D721Med (cell line): ENCODE measurements at places on chromosomes 7 and 10.

- DNase-seq: no peak
Observed at GRCh38 chr10:25766213-25766612, 167.8 kb upstream of the MYO3A start.

DNA sequence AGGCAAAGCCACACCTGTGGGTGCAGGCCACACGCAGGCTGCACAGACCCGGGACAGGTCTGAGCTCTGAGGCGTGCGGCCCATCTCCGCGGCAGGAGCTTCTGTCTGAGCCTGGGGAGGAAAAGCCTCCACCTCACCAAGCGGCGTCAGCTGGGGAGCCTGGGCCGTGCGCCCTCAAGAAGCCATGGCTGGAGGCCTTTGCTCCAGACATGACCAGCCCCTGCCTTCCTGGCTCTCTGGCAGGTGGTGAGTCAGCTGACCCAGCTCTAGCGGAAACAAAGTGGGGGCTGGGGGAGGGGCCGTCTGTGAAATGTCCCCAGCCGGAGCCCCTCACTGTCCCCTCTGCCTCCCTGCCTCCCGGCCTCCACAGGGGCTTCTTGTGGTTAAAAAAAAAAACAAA lies 12.5 kb downstream of the GPER1 start:
- no peak for DNase-seq

GRCh38 chr7:98668255-98668654 lies 51.2 kb downstream of the NPTX2 start:
- DNase-seq: no peak

DNA sequence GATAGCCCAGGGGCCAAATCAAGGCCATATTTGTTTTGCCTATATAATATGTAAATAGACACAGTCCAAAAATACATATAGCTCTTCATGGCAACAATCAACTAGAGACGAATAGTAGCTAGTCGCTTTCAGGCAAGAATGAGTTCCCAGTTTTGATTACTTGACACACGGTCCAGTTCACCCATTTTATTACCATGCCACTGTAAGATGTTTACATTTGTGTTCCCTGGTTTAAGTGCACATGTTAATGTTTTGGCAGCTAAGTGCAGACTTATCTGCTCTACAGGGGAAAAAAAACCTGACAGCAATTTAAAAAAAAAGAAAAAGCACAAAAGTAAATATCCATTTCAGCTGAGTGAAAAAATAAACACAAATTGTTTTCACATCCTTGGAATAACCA lies 213.1 kb downstream of the TPK1 start:
- no peak for DNase-seq

DNA sequence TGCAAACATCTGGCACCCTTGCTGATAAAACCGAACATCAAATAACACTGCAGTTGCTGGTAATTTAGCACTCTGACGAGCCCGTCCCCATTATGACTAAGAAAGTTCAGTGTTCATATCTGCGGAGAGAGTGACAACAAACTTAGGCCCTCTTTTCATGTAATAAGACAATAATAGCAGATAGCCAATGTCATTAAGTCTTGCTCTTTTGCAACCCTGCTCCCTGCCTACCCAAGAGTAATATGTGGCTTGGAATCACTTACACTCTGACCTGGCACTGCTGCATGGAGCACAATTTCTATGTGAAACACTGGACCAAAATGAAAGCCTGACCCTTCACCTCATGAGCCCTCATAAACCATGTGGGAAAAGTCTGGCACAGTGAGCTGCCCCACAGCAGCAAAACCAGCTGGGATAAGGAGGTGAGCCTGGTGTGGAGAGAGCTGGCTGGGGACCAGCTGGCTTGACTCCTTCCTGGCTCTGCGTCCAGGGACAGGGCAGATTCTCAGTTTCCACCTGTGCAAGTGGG lies 86.5 kb downstream of the HIPK2 start:
- no peak for DNase-seq

GRCh38 chr7:115135769-115136410 lies 214.0 kb downstream of the MDFIC start:
- DNase-seq: no peak

- DNase-seq: no peak
Observed at GRCh38 chr7:42091461-42092291, 145.3 kb downstream of the GLI3 start.

DNA sequence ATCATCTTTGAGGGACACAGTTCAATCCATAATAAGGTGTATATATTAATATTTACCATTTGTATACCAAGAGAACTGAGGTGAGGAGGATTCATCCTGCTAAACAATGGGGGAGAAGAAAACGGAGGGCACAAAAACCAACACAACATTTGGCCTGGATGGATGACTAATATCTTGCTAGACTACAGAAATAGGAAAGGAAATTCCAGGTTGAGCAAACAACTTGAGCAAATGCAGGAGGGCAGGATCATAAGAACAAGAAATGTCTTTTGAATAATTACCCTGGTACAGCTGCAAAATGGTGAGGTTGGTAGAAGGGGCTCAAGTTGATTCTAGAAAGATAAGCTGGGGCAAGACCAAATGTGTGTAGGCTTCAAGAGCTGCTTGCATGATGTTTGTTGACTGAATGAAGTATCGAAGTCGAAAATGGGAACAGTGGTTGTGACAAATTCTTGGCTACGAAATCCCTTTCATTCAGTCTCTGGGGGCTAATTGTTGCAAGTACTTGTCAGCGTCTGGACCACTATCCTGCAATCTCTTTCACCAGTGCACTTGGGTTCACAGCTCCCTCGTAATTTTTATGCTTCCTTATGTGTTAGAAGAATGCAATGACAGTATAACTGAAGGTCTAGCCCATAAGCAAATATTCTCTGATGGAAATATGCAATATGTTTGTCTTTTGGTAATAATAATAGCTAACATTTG lies 176.2 kb downstream of the PTEN start:
- DNase-seq: no peak

GRCh38 chr7:26319636-26320035 lies 28.0 kb downstream of the SNX10 start:
- no peak for DNase-seq

GRCh38 chr10:52220947-52221346 lies 93.1 kb upstream of the DKK1 start:
- DNase-seq: no peak

- DNase-seq: no peak
Observed at GRCh38 chr7:120280743-120281142, 7.8 kb downstream of the KCND2 start.

- DNase-seq: no peak
Observed at GRCh38 chr7:157329447-157329846, 7.4 kb upstream of the DNAJB6 start.

DNA sequence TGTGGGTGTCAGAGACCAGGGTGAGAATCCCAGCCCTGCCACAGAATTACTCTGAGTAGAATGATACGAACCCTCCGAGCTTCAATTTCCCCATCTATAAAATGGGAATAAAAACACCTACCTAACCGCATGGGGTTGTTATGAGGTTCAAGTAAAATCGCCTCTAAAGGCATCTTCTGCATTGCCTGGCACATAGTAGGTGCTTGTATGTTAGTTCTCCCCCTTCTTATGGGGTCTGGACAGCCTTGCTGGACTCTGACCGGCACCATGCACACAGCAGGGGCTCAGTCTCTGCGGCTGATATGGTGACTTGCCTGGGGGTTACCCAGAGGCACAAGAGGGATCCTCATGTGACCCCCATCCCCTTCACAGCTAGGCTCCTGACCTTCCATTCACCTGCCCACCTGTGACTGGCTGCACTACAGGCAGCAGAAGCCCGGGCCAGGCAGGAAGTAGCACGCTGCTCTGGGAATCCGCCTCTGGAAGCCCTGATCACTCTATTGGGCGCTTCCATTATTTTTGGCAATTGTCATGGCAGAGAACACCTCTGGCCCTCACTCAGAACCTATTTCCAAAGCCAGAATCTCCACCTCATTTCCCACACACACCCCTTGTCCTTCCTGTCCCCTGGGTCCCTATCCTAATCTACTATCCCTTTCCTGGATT lies 6.0 kb downstream of the SH3PXD2A start:
- no peak for DNase-seq

DNA sequence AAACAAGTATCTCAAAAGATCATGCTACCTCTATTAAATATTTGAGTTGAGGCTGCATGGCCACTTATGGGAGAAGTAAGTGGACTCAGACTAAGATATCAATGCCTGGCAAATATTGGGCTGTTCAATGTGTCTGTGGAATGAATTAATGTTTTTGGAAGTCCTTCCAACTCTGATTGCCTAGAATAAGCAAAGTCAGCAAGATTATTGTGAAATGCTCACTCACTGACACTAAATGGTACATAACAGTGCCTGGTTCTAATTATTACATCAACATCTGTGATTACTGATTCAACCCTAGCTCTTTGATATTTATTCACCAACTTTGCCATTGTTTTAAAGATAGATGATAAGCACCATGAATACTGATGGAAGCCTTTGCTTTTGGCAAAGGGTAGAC lies 45.5 kb upstream of the HDAC9 start:
- DNase-seq: no peak

- no peak for DNase-seq
Observed at GRCh38 chr10:74892839-74893238, 66.4 kb downstream of the KAT6B start.

DNA sequence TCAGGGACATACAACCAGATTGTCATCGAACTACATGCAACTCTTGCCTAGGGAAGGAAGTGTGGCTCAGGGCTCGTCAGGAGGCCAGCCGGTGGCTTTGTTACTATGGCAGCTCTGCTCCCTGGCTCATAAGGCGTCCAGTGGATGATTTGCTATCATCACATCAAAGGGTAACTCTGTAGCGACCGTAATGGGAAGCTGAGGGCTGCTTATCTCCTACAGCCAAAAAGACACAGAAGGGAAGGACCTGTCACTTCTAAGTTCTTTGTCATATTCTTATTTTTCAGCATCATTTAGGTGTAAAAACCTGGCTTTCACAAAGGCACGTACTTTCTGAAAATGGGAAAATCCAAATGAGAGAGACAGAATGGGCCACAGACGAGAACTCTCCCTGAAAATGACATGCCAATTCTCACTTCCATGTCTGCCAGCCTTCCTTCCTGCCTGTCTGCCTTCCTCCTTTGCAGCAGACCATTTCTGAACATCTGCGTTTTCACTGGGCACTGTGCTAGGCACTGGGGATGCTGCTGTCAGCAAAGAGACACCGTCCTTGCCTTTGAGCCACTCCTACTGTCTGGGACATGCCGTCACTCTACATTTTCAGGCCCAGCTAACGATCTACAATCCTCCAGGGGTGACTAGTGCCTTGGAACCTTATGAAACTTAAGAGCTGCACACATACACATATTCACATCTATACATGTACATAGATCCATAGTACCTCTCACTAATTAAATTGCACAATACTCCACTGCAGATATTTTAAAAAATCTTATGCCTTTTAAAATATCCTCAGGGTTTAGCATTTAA lies 26.9 kb downstream of the ENKUR start:
- DNase-seq: no peak

- no peak for DNase-seq
Observed at GRCh38 chr10:3217301-3217700, 44.7 kb upstream of the PITRM1 start.

- no peak for DNase-seq
Observed at GRCh38 chr10:133420028-133420427, 4.4 kb downstream of the SPRN start.

DNA sequence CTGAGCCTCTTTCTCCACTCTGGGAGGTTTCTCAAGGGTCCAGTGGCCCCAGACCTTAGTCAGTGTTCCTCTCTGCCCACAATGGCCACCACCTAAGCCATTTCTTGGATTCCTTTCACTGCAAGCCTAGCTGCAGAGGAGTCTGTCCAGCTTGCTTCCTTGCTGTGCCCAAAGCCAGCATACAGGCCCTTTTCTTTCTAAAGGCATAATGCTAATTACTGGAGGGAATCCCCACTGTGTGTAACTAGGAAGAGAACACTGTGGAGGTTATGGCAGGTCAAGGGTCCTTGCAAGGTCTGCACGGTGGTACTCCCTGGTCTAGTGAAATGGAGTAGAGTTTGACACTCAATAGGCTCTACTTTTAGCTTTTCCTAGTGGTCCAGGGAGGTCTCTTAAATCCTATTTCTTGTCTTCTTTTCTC lies 70.4 kb upstream of the CC2D2B start:
- DNase-seq: no peak

GRCh38 chr7:132152131-132152889 lies 424.0 kb downstream of the PLXNA4 start:
- no peak for DNase-seq

DNA sequence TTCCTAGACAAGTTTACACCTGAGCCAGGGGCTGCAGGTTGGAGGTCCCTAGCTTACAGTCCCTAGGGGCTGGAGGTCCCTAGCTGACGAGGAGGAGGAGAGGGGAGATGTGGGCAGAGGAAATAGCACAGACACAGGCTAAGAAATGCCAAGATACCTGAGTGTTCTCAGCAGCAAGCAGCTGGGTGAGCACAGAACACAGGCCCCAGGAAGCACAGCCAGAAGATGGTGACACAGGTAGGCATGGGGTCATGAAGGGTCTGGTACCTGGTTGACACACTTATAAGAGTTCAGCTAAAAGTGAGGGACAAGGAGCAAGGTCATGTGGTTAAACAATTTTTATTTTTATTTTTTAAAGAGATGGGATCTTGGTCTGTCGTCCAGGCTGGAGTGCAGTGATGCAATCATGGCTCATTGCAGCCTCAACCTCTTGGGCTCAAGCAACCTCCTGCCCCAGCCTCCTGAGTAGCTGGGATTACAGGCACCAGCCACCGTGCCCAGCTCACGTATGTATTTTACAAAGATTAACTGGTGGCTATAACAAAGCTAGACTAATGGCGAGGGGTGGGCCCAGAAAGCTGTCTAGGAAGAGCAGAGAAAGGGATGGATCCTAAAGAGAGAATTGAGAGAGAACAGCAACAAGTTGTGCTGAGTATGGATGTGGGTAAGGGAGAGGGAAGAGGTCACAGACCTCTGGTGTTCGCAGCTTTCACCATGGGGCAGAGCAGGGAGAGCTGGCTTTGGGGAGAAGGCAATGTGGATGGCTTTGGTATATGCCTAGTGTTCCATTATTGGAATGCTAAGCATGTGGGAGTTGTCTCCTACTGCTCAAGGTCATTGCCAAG lies 140.3 kb upstream of the KLF14 start:
- DNase-seq: no peak

DNA sequence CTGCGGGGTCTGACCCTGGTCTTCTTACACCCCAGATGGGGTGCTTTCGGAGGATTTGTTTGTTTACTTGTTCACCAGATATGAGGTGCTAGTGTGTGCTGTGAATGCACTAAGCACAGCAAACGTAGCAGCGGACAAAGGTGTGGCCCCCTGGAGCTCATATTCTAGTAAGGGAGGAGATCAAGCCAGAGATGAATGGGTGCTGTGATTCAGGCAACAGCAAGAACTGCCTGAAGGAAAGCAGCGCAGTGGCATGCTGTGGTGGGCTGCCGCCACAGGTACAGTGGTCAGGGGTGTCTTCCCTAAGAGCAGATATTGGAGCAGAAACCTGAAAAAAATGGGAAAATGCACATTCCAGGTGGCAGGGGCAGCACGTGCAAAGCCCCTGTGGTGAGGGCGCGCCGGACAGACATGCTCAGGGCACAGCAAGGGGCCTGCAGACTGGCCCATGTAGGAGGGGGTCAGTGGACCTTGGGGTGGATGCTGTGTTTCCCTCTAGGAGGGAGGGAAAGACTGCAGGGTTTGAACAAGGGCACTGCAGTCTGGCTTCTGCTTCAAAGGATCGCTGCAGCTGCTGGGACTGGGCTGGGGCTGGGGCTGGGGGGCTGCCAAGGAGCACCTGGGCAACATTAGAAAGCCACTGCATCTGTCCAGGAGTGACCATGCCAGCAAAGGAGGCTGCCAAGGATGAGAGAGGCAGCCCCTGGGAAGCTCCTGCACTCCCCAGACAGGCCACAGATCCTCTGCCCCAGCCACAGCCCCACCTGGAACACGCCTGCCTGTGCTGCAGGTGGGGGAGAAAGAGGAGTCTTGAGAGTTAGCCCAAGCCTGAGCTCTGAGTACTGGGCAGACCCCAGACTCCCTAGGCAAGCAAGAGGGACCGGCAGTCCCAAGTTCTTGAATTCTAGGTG lies 927 bp upstream of the DEPP1 start:
- no peak for DNase-seq
